Left lung (tissue), 14 donors: ENCODE measurements at places on chromosomes 5 and 9.

GRCh38 chr5:91787718-91788117 is 404.6 kb upstream of the ARRDC3 start:
- no peaks in the 10 kb centered on the region for H3K27me3 ChIP-seq
- H3K36me3 ChIP-seq = no peaks in the 10 kb centered on the region
- H3K27ac ChIP-seq = no peak overlapping the region
- H3K4me3 ChIP-seq = no peak overlapping the region

- H3K4me3 ChIP-seq = no peak overlapping the region
- no peaks in the 10 kb centered on the region for H3K4me1 ChIP-seq
- no peaks in the 10 kb centered on the region for H3K36me3 ChIP-seq
- peaks cover 32% of the 10 kb centered on the region for H3K27me3 ChIP-seq
- no peak overlapping the region for H3K27ac ChIP-seq
- DNase-seq = no peak
Observed at GRCh38 chr5:1973391-1974013, 90.8 kb upstream of the IRX4 start.

- H3K4me3 ChIP-seq = no peak overlapping the region
- no peaks in the 10 kb centered on the region for H3K4me1 ChIP-seq
- no peaks in the 10 kb centered on the region for H3K27me3 ChIP-seq
- H3K27ac ChIP-seq = no peak overlapping the region
Observed at GRCh38 chr5:123599171-123599570, 87.2 kb downstream of the CSNK1G3 start.

DNA sequence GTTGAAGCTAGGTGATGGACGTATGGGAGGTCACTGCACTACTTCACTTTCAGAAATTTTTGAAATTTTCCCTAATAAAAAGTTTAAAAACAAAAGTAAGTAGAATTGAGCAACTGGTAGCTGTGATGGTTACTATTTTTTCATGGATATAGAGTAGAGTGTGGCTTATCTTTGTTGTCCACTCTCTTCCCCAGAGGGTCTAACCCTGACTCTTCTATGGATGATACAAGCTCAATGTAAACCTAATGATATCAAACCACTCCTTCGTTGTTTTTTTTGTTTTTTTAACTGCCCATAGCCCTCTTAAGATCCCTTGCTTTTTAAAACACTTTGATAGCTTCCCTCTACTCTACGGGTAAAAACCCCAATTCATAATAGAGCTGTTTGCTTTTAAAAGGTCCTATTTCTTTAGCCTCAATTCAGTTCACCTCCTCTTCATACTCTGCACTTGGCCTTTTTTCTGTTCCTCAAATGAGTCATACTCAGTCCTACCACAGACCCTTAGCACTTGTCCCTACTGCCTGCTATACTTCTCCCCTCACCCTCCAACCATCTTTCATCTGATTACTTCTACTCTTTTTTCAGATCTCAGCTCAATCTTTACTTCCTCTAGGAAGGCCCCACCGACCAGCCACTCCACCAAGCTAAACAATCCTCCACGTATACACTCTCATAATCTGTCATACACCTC is 2.6 kb downstream of the HDAC3 start:
- H3K36me3 ChIP-seq = peaks cover 28% of the 10 kb centered on the region
- H3K27me3 ChIP-seq = no peaks in the 10 kb centered on the region

- no peaks in the 10 kb centered on the region for H3K4me1 ChIP-seq
- H3K36me3 ChIP-seq = no peaks in the 10 kb centered on the region
- H3K27ac ChIP-seq = no peak overlapping the region
- H3K27me3 ChIP-seq = no peaks in the 10 kb centered on the region
- H3K4me3 ChIP-seq = no peak overlapping the region
- no peak for DNase-seq
Observed at GRCh38 chr5:121053055-121053985, 589.2 kb downstream of the PRR16 start.

DNA sequence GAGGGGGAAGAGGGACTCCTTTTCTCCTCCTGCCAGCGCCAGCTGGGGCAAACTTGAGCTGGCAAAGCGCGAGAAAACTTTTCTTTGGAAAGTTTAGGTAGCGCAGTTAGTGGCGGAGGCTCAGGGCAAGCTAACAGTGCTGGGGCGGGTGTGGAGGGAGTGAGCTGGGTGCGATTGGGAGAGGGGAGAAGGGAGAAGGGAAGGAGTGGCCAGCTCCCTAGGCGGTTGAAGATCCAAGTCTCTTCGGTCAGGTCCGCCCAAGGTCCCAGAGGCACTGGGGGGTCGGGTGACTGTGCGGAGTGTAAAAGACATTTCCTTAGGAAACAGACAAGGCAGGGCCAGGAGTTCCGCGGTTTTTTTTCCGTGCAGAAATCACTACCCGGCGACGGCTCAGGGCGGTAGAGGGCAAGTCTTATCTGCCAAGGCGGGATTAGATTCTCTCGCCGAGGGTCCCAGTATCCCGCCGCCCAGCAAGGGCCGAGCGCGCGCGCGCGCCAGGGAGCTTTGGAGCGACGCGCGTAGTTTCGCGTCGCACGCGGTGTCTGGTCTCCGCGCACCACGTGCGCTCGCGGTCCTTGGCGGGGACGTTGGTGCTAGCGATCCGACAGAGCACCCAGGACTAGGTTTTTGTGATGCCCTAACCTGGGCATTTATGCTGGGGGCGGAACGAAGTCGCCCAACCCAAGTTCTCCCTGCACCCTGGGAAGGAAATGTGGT is 33.6 kb upstream of the NFIB start:
- H3K27me3 ChIP-seq = peaks cover 91% of the 10 kb centered on the region
- peak overlapping the region; percentile 74 for H3K27ac ChIP-seq
- H3K4me1 ChIP-seq = peaks cover 9% of the 10 kb centered on the region
- DNase-seq = peak; percentile 58
- no peaks in the 10 kb centered on the region for H3K36me3 ChIP-seq
- H3K4me3 ChIP-seq = peak overlapping the region; percentile 33
